Muscle of leg (tissue), 16 donors: ENCODE measurements at places on chromosomes 2 and 18. TPM values are rescaled to one million over a fixed set of nuclear protein-coding genes. Genes with fewer than 3 reads are reported as not detected.

The MRO gene
- total RNA-seq = 0.22 TPM

DNA sequence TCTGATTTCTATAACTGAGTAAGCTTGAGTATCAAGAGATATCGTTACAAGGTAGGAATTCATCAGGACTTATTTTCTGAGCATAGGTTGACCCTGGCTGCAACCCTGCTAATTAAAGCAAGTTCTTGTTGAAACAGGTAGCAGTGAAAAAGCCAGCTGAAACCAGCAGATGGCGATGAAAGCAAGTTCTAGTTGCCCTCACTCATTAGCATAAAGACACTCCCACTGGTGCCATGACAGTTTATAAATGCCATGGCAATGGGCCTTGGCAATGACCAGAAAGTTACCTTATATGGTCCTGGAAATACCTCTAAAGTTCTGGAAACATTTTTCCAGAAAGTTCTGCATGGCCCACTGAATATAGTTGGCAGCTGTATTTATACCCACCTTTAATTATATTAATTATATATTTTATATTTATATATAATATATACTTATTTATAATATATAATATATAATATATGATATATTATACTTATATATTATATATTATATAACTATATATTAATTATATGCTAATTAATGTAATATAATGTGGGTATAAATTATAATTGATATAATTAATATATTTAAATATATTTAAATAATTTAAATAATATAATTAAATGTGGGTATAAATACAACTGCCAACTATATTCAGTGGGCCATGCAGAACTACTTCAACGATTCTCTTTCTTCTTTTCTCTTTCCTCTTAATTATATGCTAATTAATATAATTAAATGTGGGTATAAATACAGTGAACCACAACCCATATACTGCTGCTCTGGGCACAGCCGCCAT lies 188.0 kb downstream of the CDH7 start:
- peak; percentile 1 for DNase-seq
- no peak overlapping the region for H3K4me3 ChIP-seq
- H3K36me3 ChIP-seq = no peaks in the 10 kb centered on the region
- no peaks in the 10 kb centered on the region for H3K27me3 ChIP-seq
- no peak overlapping the region for H3K27ac ChIP-seq
- H3K4me1 ChIP-seq = no peaks in the 10 kb centered on the region

DNA sequence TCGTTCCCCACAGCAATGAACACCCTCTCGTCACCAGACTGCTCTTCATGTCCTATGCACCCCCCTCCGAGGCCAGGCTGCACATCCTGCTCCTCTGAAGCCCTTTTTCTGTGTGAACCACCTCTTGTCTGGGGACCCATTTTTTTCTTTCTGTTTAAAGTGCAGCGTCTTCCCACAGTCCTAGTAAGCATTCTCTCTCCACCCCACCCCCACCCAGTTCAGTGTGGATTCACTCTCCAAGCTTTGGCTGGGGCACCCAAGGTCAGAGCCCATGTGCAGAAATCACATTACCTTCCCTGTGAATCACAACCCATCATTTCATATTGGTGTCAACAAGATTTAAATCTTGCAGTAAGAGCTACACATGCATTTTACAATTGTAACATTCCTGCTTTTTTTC lies 26.4 kb upstream of the PKDCC start:
- H3K27ac ChIP-seq = peak overlapping the region; percentile 62
- H3K36me3 ChIP-seq = no peaks in the 10 kb centered on the region
- H3K27me3 ChIP-seq = no peaks in the 10 kb centered on the region
- no peak overlapping the region for H3K4me3 ChIP-seq
- peak; percentile 76 for DNase-seq
- H3K4me1 ChIP-seq = peaks cover 18% of the 10 kb centered on the region

The CD226 gene
- total RNA-seq = 0.53 TPM

DNA sequence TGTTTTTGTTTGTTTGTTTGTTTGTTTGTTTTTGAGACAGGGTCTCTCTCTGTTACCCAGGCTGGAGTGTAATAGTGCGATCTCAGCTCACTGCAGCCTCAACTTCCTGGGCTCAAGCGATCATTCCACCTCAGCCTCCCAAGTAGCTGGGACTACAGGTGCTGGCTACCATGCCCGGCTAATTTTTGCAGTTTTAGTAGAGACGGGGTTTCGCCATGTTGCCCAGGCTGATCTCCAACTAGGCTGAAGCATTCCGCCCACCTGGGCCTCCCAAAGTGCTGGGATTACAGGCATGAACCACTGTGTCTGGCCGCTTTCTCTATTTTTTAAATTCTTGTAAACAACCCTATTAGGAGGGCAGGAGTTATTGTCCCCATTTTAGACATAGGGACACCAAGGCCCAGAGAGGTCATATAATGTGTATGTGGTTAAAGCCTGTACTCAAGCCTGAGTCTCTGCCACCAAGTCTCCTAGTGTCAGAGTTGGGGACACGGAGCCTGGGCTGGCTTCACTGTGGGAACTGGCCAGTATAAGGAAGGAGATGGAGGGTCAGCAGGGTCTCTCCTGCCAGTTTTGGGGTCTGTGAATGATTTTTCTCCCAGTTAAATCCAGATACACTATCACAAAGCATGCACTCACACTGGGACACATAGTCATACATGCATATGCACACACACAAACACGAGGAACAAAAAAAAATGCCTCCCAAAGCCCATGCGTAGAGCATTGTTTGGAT lies 27.5 kb upstream of the MCFD2 start:
- no peak overlapping the region for H3K4me3 ChIP-seq
- H3K36me3 ChIP-seq = peaks cover 5% of the 10 kb centered on the region
- no peak overlapping the region for H3K27ac ChIP-seq

- H3K4me3 ChIP-seq = no peak overlapping the region
- DNase-seq = no peak
- H3K27me3 ChIP-seq = no peaks in the 10 kb centered on the region
- no peak overlapping the region for H3K27ac ChIP-seq
Observed at GRCh38 chr2:81196933-81197628, 892.5 kb upstream of the LRRTM1 start.

- DNase-seq = peak; percentile 69
- no peak overlapping the region for H3K27ac ChIP-seq
- no peaks in the 10 kb centered on the region for H3K27me3 ChIP-seq
- no peak overlapping the region for H3K4me3 ChIP-seq
- H3K4me1 ChIP-seq = peaks cover 33% of the 10 kb centered on the region
Observed at GRCh38 chr2:101806123-101806522, 108.6 kb downstream of the MAP4K4 start.
